ENCODE measurements at places on chromosomes 7 and 10.

DNA sequence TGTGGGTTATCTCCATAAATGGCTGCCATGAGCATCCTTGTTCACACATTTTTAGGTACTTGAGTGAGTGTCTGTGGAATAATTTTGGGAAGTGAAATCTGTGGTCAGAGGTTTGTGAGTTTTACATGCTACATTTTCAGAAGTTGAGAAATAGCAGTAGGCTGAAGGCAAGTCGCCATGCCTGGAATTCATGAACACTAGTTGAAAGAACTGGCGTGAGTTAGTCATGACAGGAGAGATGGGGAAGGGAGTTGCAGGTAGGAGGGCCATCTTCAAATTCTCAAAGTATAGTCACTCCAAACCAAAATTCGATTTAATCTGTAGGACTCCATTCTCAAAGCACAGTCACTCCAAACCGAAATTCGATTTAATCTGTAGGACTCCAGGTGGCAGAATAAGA is 89.6 kb downstream of the EGFR start:
- DNase-seq = no peak

GRCh38 chr10:103829838-103830465 is 25.4 kb downstream of the SH3PXD2A start:
- DNase-seq = no peak

GRCh38 chr10:77445547-77445946 is 192.1 kb downstream of the KCNMA1 start:
- DNase-seq = no peak

GRCh38 chr7:156527458-156527890 is 113.1 kb upstream of the RNF32 start:
- DNase-seq = no peak

- DNase-seq = no peak
Observed at GRCh38 chr10:124117833-124118232, 24.4 kb upstream of the CHST15 start.

GRCh38 chr7:112989531-112989930 is 97.1 kb downstream of the GPR85 start:
- no peak for DNase-seq

- no peak for DNase-seq
Observed at GRCh38 chr10:6756716-6757115, 176.6 kb upstream of the PRKCQ start.

- no peak for DNase-seq
Observed at GRCh38 chr10:95837356-95837776, 70.4 kb upstream of the CC2D2B start.

DNA sequence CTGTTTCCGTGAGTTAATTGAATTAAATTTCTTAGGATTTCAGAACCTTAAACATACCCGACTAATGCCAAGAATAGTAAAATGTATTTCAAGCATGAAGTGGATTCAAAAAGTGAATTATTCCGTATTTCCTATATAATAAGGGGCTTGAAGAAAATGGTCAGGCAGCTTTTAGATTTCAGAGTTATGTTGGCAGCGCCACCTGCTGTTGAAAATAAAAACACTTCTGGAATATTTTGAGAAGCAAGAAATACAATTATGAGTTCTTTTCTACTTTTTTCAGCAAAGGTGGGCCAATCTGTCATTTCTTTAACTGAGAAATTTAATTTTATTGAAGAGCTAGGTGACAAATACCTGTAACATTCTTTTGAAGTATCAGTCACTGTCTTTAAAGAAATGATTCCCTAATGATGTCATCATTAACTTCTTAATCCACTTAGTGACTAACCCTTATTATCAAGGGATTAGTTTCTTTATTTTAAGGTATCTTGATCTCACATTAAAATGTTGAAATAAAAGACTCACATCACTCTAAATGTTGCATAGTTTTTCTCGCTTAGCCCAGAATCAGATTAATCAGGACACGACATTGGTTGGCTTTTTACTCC is 36.6 kb upstream of the AGR3 start:
- no peak for DNase-seq

GRCh38 chr10:115026056-115026745 is 67.0 kb upstream of the ATRNL1 start:
- DNase-seq = no peak

- DNase-seq = no peak
Observed at GRCh38 chr7:139791316-139791715, 13.5 kb upstream of the HIPK2 start.

All from left forelimb (tissue), 1 donor.